ENCODE measurements at places on chromosomes 13 and 19. TPM values are rescaled to one million over a fixed set of nuclear protein-coding genes. Genes with fewer than 3 reads are reported as not detected.

- DNase-seq, result no peak
- H3K36me3 ChIP-seq, result no peaks in the 10 kb centered on the region
- no peaks in the 10 kb centered on the region for H3K4me1 ChIP-seq
These were observed 8.6 kb downstream of the POLD1 start for GRCh38 chr19:50392759-50393158.

DNA sequence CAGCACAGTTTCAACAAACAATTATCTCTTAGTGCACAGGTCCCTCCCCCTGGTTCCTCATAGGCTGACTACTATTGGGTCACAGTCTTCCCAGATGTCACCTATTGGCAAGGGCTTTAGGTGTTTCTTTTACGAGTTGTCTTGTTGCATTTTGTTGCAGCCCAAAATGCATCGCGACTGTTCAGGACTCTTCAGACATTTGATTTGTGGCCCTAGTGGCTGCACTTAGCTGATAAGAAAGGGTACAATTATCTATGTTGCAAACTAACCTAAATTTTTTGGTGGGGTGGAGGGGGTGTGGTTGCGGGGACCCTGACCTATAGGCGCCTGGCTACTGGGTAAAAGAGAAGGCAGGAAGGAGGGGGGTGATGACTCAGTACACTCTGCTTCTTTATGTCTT lies 29.1 kb upstream of the ZNF714 start:
- no peaks in the 10 kb centered on the region for H3K27me3 ChIP-seq
- H3K4me3 ChIP-seq, result no peak overlapping the region
- peaks cover 49% of the 10 kb centered on the region for H3K36me3 ChIP-seq
- DNase-seq, result no peak

Gene IZUMO4
- 4.8 TPM for total RNA-seq

DNA sequence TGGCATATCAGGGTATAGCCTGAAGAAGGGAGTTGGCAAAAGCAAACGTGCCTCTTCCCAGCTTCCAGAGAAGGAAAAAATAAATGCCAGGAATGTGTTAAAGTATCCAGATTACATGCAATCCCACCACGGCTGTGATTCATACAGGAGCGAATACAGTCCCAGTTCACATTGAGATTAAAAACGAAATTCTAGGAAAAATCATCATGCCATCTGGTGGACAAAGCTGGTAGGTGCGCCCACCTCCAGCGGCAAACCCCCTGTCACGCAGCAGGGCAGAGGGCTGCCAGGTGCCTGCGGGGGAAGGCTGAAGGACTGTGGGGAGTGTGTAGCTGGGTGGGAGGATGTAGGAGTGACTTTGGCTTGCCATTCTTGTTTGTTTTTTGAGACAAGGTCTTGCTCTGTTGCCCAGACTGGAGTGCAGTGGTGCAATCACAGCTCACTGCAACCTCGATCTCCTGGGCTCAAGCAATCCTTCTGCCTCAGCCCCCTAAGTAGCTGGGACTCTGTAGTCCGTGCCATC lies 6.4 kb upstream of the DMWD start:
- H3K27ac ChIP-seq, result peak overlapping the region; percentile 57
- peaks cover 11% of the 10 kb centered on the region for H3K4me1 ChIP-seq
- no peaks in the 10 kb centered on the region for H3K27me3 ChIP-seq
- peak; percentile 90 for DNase-seq
- H3K4me3 ChIP-seq, result no peak overlapping the region
- H3K36me3 ChIP-seq, result no peaks in the 10 kb centered on the region

Gene SBK2
- total RNA-seq, result not detected

Gene RAB3D
- 4.3 TPM for total RNA-seq

GRCh38 chr19:11064831-11065303 lies 24.4 kb upstream of the LDLR start:
- H3K27ac ChIP-seq, result peak overlapping the region; percentile 86
- peaks cover 31% of the 10 kb centered on the region for H3K36me3 ChIP-seq
- no peak for DNase-seq
- H3K4me1 ChIP-seq, result peaks cover 8% of the 10 kb centered on the region
- no peaks in the 10 kb centered on the region for H3K27me3 ChIP-seq
- H3K4me3 ChIP-seq, result no peak overlapping the region

- H3K36me3 ChIP-seq, result no peaks in the 10 kb centered on the region
- DNase-seq, result no peak
- no peak overlapping the region for H3K4me3 ChIP-seq
- no peaks in the 10 kb centered on the region for H3K4me1 ChIP-seq
- H3K27me3 ChIP-seq, result no peaks in the 10 kb centered on the region
- H3K27ac ChIP-seq, result no peak overlapping the region
These were observed 411.6 kb upstream of the SLITRK5 start for GRCh38 chr13:87259479-87260083.

Gene GNA15
- total RNA-seq, result not detected

Data from osteocyte (in vitro differentiated cells).